Endothelial cell of umbilical vein (primary cell): ENCODE measurements at places on chromosomes 7 and 10.

GRCh38 chr10:78382772-78383171 is 349.1 kb downstream of the RPS24 start:
- no peak for DNase-seq

DNA sequence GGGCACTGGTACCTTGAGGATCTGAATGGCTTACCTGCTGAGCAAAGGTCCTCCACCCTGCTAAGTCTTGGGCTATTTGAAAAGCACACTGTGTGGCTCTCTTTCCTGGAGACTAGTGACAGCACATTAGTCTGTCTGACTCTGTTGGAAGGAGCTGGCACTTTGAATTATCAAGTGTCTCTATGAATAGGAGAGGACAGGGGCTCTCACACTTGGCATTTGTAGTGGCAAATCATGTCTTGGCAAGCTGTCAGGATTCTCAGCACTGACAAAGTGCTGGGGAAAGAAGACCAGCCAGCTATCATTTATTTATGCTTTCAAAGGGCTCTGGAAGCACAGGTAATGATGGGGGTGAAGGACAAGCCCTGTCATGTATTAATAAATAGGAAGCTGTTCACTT is 62.8 kb downstream of the MTPN start:
- no peak for DNase-seq

GRCh38 chr7:26916336-26916735 is 51.9 kb upstream of the SKAP2 start:
- no peak for DNase-seq

- no peak for DNase-seq
These were observed 371.9 kb upstream of the CHRM2 start for GRCh38 chr7:136496551-136496950.

DNA sequence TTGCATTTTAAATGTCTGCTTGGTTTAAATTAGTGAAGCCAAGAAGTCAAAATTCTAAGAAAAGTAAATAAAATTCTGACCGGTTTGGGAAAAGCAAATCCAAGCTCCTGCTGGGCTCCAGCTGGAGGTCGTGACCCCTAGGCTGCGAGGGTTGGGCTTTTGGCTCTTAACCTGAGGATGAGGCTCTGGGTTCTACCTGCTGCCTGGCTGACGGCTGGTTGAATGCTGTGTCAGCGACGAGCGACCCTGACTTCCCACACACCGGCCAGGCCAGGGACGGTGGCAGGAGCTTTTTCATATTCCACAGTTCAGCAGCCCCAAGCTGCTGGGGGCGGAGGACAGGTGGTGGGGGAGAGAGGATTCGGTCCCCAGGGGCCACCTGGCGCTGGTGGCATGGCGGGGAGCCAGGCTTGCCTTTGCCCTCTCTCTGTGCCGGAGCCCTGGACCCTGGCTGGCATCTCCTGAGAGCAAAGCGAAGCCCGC is 843 bp upstream of the PLPP4 start:
- no peak for DNase-seq

DNA sequence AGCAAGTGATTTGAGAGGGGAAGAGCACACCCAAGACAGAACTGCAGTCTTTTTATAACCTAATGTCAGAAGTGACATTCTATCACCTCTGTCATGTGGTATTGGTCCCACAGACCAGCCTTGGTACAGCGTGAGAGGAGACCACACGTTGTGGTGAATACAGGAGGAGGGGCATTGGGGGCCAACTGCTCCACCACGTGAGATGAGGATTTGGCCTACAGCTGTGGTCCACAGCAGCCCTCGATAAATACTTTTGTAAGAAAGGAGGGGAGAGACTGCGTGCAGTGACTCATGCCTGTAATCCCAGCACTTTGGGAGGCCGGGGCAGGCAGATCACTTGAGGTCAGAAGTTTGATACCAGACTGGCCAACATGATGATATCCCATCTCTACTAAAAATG is 243.1 kb downstream of the FGFR2 start:
- DNase-seq = no peak

- DNase-seq = no peak
These were observed 1.4 kb downstream of the CHAT start for GRCh38 chr10:49615213-49615612.

DNA sequence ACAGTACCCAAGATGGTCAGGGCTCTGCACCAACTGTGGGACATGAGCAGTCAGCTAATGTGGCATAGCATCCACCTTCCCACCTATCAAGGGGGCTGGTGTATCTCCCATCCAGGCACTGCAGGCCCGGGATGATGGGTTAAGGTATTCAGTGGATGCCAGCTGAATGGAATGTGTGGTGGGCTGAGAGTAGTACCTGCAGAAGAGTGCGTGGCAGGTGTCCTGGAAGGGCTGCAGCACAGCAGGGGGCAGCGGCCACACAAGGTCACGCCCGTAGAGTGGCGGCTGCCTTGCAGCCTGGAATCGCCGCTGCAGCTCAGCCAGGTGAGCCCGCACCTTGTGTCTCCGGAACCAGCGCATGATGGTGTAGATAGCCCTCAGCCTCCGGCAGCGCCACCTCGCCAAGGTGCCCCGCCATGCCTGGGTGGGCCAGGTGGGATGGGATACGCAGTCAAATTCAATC is 13.3 kb downstream of the MYO1G start:
- no peak for DNase-seq

GRCh38 chr10:62812672-62813439 is 3.3 kb downstream of the EGR2 start:
- DNase-seq = no peak

- DNase-seq = peak; percentile 3
These were observed 266.3 kb downstream of the AHR start for GRCh38 chr7:17564678-17565212.

GRCh38 chr10:58593008-58593407 is 80.3 kb downstream of the BICC1 start:
- no peak for DNase-seq

- peak; percentile 16 for DNase-seq
These were observed 147.0 kb downstream of the ARID5B start for GRCh38 chr10:62048470-62048869.

- DNase-seq = no peak
These were observed 27.6 kb upstream of the RPA3 start for GRCh38 chr7:7745966-7746365.

- no peak for DNase-seq
These were observed 75.4 kb downstream of the RABGEF1 start for GRCh38 chr7:66815951-66816350.

GRCh38 chr10:105952153-105952552 is 1212.4 kb downstream of the SORCS1 start:
- no peak for DNase-seq

DNA sequence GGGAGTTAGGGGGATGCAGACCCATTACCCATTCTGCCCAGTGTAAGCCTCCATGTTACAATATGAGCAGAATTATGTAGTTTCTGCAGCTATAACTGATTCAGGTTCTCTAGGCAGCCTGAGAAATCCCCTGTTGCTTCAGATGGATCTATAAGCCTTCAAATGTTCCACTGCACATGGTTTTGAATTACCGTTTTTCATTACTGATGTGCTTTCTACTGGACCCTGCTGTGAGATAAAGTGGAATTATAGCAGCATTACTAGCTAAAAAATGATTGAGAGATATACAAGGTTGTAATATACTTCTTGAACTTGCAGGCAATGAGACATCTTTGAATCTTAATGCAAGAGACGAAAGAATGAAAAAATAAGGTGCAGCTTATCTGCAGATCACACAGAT is 38.4 kb upstream of the ANAPC16 start:
- DNase-seq = no peak

- DNase-seq = peak; percentile 51
These were observed 15.0 kb upstream of the GFRA1 start for GRCh38 chr10:116287906-116288501.

DNA sequence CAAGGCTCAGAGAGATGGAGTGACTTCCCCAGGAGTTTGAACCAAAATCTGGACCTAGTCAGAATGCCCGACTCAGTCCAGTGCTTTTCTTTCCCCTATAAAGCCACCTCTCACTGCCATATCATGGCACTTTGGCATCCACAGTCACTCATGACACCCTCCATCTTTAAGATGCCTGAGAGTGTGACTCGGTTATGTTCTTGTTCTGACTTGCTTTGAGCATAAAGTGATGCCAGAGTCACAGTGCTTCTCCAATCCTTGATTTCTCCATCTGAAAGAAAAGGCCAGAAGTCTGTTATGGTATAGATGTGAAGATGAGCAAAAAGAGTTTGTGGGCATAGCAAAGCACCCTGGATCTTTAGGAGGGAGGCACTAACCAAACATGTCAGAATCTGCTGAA is 538.1 kb downstream of the SORCS1 start:
- DNase-seq = no peak

DNA sequence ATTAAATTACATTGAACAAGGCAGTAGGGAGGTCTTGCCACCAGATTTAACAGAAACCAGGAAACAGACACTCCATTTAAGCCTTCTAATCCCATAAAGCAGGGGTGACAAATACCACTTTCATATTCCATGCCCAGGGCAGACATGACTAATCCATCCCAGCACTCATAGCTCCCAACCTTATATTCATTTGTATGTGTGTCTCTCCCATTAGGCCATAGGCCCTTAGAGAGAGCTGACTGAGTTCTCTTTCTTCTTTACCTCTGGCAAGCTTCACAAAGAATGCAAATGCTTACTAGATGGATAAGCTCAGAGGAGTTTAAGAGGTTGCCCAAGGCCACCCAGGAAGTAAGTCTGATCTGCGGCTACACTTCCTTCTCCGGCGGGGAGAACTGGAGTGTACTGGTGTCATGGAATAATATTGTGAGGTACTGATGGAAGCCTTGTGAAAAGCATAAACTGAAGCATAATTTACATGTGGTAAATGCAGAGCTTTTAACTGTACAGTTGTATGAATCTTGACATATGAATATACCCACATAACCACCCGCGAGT is 239.7 kb upstream of the HABP2 start:
- DNase-seq = no peak

- no peak for DNase-seq
These were observed 89.6 kb downstream of the FOXL3 start for GRCh38 chr7:379456-380138.

DNA sequence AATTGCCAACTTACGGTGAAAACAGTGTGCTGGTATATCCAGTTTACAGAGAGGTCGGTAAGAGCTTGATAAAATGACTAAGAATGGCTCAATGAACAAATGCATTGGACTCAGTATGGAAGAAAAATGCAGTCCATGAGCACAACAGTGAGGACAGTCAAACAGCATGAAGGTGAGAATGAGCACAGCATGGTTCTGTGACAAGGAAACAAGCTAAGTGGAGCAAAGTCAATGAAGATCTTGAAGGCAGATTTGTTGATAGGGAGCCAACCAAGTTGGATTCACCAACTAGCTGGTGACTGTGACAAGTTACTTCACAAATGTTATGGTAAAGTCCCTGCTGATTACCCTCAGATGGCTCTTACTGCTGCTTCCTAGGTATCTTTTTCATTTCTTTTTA is 75.9 kb downstream of the SHOC2 start:
- DNase-seq = no peak

- DNase-seq = no peak
These were observed 337.9 kb downstream of the PTPRN2 start for GRCh38 chr7:158249692-158250091.

DNA sequence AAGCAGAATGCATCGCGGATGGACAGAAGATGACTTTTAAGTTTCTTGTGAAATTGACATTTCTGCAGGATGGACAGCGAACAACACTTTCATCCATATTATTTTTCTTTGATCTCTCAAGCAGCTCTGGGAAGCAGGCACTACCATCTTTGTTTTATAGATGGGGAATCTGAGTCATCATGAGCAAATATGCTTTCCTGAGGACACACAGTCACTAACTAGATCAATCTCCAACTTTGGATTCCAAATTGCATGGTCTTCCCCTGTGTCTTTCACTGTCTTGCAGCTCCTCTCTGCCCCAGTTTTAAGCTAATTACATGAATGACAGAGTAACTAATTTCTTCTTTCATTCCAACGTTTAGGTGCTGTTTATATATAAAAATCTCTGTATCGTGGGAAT is 201.5 kb downstream of the ADAM12 start:
- DNase-seq = no peak
